ENCODE measurements at places on chromosomes 3 and 15. TPM values are rescaled to one million over a fixed set of nuclear protein-coding genes. Genes with fewer than 3 reads are reported as not detected.

CNTN3 gene
- 1.5 TPM for total RNA-seq

DNA sequence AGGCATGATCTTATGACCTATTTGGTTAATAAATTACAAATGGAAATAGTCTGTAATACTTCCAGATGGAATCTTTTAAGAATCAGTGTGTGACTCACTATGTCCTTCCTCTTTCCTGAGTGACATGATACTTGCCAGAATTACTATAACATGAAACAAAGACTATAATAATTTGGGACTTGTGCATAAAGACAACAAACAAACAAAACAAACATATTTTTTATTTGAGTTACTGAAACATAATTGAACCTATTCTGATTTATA lies 1268.1 kb downstream of the OTOL1 start:
- DNase-seq: no peak

GRCh38 chr3:71185733-71186455 lies 397.6 kb downstream of the FOXP1 start:
- no peak for DNase-seq

- no peak for DNase-seq
Measured at GRCh38 chr3:143331350-143331749, 211.8 kb downstream of the CHST2 start.

CSNK1G1 gene
- total RNA-seq: 50.4 TPM

TLR9 gene
- total RNA-seq: 1.1 TPM

RAB6B gene
- 5.1 TPM for total RNA-seq

DNA sequence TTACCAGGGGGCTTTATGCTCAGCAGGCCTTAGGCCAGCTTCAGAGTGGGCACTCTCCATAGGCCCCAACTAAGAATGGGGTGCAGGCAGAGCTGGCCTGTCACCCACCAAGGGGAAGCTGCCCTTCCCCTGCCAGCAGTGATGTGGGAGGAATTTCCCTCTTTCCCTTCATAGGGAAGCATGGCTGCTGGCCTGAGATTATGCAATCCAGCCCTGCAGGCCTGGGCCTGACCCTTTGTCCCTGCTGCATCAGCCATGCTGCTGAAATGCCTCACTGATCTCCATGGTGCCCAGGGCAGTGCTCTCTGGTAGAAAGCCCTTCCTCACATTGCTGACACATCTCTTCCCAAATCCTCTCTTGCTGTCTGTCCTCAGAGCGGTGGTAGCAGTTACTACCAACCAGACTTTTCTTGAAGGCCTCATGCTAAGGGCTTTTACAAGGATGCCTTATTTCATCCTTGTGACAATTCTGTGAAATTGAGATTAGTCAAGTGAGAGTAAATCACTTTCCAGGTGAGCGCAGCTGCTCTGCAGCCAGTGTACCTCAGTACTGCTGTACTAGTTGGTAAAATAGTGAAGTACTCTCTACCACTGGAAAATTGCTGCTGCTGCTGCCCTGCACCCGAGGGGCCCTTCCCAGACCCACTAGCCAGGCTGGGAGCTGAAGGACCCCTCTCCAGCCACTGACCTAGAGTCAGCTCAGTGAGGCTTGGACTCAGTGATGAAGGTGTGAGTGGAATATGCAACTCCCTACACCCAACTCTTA lies 33.8 kb downstream of the MRAS start:
- DNase-seq: peak; percentile 31

GRCh38 chr15:89121414-89121813 lies 33.2 kb downstream of the ABHD2 start:
- no peak for DNase-seq

DNA sequence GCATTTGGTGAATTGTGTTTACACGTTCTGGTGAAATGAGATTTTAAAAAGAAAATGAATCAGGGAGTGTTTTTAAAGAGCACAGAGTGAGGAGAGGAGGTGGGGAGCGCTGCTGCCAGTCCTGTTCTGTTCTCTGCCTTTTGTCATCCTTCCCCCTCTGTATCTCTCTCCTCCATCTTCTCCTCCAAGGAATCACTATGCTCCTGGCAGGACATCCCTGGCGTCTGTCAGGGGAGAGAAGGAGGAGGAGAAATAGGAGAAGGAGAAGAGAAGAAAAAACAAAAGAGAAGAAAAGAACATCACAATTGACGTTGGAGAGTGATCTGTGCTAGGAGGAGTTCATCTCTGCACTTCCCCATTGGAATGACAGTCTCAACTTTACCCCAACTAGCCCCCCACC lies 627.6 kb upstream of the TBL1XR1 start:
- no peak for DNase-seq

GRCh38 chr15:91593067-91593466 lies 260.4 kb upstream of the SLCO3A1 start:
- no peak for DNase-seq

GRCh38 chr3:105827959-105828358 lies 40.9 kb downstream of the CBLB start:
- no peak for DNase-seq

GRCh38 chr15:93706495-93707292 lies 524.7 kb upstream of the MCTP2 start:
- DNase-seq: peak; percentile 10

DNA sequence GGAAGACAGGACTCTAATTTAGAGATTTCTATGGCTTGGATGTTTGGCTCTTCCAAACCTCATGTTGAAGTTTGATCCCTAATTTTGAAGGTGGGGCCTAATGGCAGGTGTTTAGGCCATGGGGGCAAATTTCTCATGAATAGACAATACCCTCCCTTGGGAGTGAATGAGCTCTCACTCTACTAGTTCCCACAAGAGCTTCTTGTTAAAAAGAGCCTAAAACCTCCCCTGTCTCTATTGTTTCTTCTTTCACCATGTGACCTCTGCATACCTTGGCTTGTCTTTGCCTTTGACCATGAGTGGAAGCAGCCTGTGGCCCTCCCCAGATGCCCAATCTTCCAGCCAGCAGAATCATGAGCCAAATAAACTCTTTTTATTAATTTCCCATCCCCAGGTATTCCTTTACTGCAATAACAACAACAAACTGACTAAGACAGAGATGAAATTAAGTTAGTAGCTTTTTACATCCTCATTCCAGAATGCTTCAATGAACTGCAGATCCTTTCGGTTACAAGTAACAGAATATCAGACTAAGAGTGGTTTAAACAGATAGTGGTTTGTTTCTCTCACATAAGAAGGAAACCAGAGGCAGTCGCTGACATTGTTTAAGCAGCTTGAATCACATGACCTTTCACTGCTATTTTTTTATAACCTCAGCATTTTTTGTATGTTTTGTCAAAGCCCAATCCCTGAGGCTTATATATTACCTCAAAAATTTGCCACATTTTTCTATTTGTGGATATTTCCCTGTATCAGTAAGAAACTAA lies 1013.3 kb upstream of the SEMA6D start:
- no peak for DNase-seq

DNA sequence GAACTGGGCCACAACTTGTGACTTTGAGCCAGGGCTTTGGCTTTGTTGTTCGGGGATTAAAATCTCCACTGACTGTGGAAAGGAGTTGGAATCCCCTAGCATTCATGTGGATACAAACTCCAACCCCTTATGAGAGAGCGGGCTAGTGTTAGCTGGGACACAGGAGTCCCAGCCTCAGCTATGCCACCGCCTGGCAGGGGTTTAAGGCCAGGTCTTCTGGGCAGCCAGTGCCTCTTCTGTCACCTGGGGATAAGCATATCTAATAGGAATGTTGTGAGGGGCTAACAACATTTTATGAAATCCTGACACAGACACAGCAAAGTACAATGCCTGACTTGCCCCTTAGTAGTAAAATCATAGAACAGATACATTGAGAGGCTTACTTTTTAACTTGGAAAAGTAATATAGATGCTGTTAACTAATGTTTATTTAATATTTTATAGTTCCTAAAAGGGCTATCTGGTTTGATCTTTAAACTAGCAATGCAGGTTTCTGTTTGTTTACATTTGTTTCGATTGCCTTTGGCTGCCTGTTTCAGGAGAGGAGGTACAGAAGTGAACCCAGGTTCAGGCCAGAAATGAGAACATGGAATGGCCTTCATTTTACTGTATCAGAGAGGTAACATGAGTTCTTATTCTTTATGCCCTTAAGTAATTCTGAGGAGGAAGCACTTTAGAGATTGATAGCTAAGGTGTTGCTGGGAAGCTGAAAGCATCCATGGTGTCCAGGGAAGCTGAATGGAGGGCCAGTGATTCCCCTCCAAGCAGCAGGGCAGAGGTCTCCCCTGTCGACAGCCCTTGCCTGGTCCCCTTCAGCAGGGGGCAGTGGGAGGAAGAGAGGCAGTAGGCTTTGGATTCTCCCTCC lies 8.7 kb downstream of the GPR160 start:
- peak; percentile 60 for DNase-seq

GRCh38 chr3:23663246-23663645 lies 142.5 kb upstream of the UBE2E1 start:
- peak; percentile 28 for DNase-seq

- no peak for DNase-seq
Measured at GRCh38 chr3:77421916-77422315, 382.0 kb downstream of the ROBO2 start.

- DNase-seq: no peak
Measured at GRCh38 chr3:80889535-80889934, 871.9 kb downstream of the GBE1 start.

DNA sequence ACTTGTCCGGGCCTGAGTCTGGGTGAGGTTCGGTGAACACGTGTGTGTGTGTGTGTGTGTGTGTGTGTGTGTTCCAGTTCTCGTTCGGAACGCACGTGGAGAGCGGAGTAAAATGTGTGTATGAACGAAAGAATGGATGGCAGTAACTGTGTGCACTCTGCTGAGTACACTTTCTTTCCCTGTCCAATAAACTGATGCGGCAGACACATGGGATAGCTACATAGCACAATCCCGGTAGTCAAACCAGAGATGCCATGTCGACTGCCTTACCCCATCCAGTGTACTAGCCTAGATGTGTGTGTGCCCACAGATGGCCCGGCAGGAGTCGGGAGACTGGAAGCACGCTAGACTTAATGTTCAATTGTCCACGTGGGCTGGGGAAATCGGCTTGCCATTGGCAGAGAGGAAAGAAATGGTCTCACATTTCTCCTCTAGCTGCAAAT lies 507 bp upstream of the GOLIM4 start:
- DNase-seq: peak; percentile 89

DNA sequence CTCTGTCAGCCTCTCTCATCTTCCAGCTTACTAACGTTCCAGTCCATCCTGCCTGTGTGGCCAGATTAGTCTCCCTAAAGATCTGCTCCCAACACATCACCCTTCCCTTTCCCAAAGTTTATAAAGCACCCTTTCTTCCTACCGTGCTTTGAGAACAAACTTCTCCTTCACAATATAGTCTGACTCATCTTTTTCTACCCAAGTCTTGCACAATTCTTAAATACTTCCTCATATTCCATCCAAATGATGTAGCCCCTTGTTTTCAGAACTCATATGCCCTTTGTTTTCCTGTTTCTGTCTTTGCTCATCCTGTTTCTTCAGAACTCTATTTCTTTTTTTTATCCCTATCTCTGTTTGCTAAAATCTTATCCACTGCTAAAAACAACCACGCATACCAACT lies 326.8 kb downstream of the MFSD1 start:
- no peak for DNase-seq

- peak; percentile 67 for DNase-seq
Measured at GRCh38 chr3:48429317-48429959, 448 bp downstream of the PLXNB1 start.

MNS1 gene
- total RNA-seq: 6.7 TPM

SLC15A2 gene
- total RNA-seq: 48.2 TPM

MASP1 gene
- total RNA-seq: 8.3 TPM

ISG20 gene
- total RNA-seq: 18.5 TPM

GRCh38 chr15:90959894-90960293 lies 5.2 kb downstream of the RCCD1 start:
- no peak for DNase-seq

IL20RB gene
- 0.23 TPM for total RNA-seq

COL6A6 gene
- total RNA-seq: 4.8 TPM

- DNase-seq: peak; percentile 10
Measured at GRCh38 chr3:52882377-52882776, 15.0 kb downstream of the STIMATE start.

- peak; percentile 18 for DNase-seq
Measured at GRCh38 chr15:45704329-45705249, 69.8 kb downstream of the SQOR start.

ISLR2 gene
- 10.2 TPM for total RNA-seq

ADGRG7 gene
- total RNA-seq: not detected

GRCh38 chr15:72011302-72011942 lies 106.5 kb downstream of the MYO9A start:
- no peak for DNase-seq

DNA sequence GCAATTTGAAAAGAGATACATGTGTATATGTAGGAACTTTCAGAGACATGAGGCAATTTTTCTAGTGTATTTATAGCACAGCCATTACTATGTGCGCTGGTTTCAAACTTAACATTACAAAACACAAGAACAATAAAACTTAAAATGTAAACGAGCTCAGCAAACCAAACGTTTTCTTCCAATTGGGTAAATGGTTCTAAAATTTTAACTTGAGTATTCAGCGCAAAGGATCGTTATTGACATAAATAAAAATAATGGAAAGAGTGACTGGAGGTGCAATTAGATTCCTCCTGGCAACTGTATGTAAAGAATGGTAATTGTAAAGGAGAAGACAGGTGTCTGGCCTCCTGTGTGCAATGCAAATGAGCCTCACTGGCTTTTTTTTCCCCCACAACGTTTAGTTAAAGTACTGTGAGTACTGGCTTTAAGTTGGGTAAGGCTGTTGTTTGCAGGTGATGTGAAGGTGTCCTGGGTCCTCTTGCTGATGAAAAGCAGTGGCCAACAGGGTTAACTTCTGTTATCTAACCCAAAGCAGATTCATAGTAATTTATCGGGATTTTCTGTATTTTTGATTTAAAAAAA lies 14.1 kb upstream of the GADL1 start:
- no peak for DNase-seq

- peak; percentile 77 for DNase-seq
Measured at GRCh38 chr3:38138349-38139190, at the start of gene MYD88. Gene MYD88 (plus strand): TSS chr3:38138661. CDS start chr3:38138701, 40 bp downstream.

GRCh38 chr3:196192036-196192523 lies 19.1 kb downstream of the ZDHHC19 start:
- no peak for DNase-seq

GRCh38 chr15:80870893-80871292 lies 91.7 kb downstream of the CEMIP start:
- peak; percentile 91 for DNase-seq

- no peak for DNase-seq
Measured at GRCh38 chr3:187767266-187768012, 22.2 kb upstream of the BCL6 start.

DNA sequence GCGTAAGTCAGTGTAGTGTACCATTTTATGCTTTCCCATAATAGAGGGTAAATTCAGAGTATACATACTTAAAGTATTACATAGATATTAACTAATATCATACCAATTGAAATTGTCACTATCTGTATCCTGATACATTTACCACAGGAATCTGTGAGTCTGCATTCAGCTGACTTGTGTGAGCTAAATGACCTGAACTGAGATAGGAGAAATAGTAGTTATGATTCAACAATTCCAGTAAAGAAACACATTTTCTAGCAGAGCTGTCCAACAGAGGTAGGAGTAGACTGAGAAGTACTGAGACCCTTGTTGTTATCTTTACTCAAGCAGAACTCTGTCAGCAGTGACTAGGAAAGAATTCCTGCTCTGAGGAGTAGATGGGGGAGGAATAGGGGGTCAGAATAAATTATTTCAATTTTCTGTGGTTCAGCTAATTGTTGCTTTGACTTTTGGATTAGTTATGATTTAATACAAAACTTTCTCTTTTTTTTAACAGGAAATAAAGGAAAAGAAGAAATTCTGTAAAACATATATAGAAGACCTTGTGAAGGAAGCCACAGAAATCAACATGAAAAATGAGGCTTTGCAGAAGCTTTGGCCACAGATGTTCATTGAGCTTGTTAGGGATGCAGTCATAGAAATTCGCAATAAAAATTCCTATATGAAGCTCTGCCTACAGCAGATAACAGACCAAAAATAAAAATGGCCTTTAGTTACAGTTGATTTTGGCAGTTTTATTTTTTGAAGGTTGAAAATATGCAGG lies 66.2 kb upstream of the THSD4 start:
- DNase-seq: no peak

Data from lung (tissue), 17 donors.